H7 (cell line): ENCODE measurements at places on chromosomes 11 and 22.

DNA sequence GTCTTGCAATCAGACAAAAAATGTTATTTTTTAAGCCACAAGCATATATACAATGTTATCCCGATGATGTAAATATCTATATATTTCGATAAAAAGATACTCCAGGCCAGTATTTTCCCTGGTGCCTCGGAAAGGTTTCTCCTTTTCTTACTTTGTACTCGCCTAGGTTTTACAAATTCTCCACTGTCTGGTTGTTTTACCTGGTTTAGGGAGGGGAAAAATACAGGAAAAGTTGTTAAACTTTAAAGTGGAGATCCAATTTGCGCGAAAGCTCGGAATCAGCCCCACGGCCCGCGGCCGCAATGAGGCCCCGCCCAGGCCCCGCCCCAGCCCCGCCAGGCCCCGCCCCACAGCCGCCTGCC lies 58.4 kb upstream of the WNT7B start:
- no peak for DNase-seq

DNA sequence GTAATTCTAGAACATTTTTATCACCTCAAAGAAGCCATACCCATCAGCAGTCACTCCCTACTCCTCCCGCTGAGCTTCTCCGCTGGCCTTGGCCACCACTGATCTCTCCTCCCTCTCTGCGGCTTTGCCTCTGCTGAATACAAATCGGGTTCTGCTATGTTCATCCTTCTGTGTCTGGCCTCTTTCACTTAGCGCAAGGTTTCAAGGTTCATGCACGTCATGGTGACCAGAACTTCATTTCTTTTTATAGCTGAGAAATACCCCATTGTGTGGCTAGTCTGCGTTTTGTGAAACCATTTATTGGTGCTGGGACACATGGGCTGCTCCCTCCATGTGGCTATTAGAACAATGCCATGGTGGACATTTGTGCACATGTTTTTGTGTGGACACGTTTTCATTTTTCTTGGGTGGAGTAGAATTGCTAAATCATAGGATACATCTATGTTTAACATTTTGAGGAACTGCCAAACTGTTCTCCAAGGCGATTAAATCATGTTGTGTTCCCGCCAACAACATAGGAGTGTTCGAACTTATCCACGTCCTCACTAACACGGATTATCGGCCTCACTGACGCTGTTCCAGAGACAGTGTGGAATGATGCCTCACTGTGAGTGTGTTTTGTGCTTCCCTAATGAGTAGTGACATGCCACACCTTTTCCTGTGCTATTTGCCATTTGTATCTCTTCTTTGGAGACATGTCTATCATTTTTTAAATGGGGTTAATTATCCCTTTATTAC lies 24.2 kb upstream of the KRTAP5-6 start:
- DNase-seq = no peak

- no peak for DNase-seq
These were observed 186.6 kb downstream of the ADAMTS15 start for GRCh38 chr11:130634961-130635473.

DNA sequence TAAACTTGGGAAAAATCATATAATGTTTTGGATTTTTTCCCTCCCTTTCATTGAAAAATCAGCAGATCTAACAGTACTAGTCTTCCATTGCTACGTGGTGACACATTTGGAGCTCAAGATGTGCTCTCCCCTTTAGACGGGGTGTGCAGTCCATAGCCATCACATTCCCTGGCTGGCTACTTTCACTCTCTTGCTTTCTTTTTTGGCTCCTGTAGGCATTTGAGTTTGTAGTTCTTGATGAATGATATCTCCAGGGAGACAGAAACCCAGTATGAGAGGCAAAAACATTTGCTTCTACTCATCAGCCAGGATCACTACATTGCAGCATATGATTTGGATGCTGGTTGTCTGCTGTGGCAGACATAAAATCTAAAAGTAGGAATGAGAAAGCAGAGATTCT lies 12.1 kb downstream of the CCDC81 start:
- no peak for DNase-seq

DNA sequence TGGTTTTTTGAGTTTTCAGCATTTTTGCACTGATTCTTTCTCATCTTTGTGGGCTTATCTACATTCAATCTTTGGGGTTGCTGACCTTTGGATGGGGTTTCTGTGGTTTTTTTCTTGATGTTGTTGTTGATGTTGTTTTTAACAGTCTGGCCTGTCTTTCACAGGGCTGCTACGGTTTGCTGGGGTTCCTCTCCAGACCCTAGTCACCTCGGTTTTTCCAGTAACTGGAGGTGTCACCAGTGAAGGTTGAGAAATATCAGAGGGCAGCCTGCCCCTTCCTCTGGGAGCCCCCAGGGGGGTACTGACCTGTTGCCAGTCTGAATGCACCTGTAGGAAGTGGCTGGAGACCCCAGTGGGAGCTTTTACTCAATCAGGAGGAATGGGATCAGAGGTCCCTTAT lies 365.4 kb downstream of the JRKL start:
- DNase-seq = no peak

DNA sequence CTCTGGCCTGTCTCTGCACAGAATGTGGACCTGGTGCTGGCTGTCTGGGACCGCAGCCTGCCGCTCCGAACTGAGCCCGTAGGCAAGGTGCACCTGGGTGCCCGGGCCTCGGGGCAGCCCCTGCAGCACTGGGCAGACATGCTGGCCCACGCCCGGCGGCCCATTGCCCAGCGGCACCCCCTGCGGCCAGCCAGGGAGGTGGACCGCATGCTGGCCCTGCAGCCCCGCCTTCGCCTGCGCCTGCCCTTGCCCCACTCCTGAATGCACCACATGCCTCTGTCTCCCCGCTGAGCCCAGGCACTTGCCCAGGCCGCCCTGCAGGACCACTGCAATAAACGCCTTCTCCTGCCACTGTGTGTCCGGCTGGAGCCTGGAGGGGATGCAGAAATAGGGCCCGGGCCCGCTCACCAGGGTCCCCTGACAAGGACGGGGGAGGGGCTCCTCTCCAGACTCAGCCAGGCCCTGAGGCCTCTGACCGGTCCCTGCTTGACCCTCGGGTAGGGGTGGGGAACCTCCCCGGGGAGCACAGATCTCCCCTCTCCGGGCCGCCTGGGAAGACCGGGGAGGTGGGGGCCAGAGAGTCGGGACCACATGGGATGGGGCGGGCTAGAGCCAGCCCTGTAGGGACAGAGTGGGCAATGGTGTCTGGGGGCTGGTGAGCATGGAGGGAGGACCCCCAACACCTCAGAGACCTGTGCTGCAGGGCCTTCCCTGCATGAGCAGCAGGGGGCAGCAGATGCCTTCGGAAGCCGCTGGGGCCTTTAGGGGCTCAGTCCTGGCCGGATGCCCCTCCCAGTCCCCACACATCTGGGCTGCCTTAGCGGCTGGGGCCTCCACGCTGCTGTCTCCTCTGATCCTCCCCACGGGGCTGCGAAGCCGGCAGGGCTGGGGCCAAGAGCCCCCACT lies 1.4 kb upstream of the TNNI2 start:
- DNase-seq = peak; percentile 99

- peak; percentile 45 for DNase-seq
These were observed 5.5 kb upstream of the SLCO2B1 start for GRCh38 chr11:75145196-75145971.

- no peak for DNase-seq
These were observed 4.7 kb downstream of the B3GNT6 start for GRCh38 chr11:77038825-77039326.

- no peak for DNase-seq
These were observed 27.1 kb downstream of the TSKU start for GRCh38 chr11:76810151-76810853.

GRCh38 chr11:61067782-61068446 lies 34.4 kb upstream of the CD5 start:
- no peak for DNase-seq

GRCh38 chr11:4704790-4705334 lies 278 bp downstream of the MMP26 start:
- DNase-seq = peak; percentile 5

- DNase-seq = peak; percentile 62
These were observed 6.6 kb downstream of the SHANK2 start for GRCh38 chr11:71245601-71246391.

GRCh38 chr11:1782831-1783724 lies 19.4 kb upstream of the CTSD start:
- peak; percentile 37 for DNase-seq

DNA sequence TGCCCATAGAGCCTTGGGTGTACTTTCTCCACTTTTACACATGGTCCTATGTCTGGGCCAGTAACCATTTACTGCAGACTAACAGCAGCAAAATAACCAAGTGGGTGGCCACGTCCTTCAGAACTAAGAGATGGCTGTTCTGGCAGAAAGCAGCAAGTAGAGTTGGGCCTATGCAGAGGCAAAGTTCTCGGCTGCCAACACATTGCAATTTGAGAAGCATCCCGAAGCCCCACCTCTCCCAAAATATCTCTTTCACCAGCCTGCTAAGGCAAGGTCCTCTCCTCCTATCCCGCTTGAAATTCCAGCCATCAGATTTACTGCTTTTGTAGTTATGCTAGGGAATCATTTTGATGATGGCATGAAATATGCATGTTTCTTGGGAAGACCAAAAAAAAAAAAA lies 118.5 kb upstream of the APOA1 start:
- no peak for DNase-seq
